Naive B cell (primary cell): ENCODE measurements at places on chromosomes 13 and 19. TPM values are rescaled to one million over a fixed set of nuclear protein-coding genes. Genes with fewer than 3 reads are reported as not detected.

The CAPN12 gene
- 14.7 TPM for polyA plus RNA-seq

- no peak overlapping the region for H3K4me3 ChIP-seq
- H3K27me3 ChIP-seq: peaks cover 7% of the 10 kb centered on the region
- no peak for DNase-seq
- no peaks in the 10 kb centered on the region for H3K36me3 ChIP-seq
Measured at GRCh38 chr13:101880581-101880980, 428.1 kb downstream of the ITGBL1 start.

GRCh38 chr19:271856-272255, 19.3 kb downstream of the PLPP2 start:
- DNase-seq: no peak
- no peak overlapping the region for H3K27ac ChIP-seq
- H3K4me1 ChIP-seq: peaks cover 5% of the 10 kb centered on the region
- H3K4me3 ChIP-seq: no peak overlapping the region

- H3K27ac ChIP-seq: no peak overlapping the region
- H3K36me3 ChIP-seq: peaks cover 26% of the 10 kb centered on the region
- H3K4me3 ChIP-seq: no peak overlapping the region
Measured at GRCh38 chr19:53957448-53958167, 5.1 kb upstream of the CACNG8 start.

GRCh38 chr13:44908266-44908665, 81.0 kb downstream of the NUFIP1 start:
- peaks cover 26% of the 10 kb centered on the region for H3K27me3 ChIP-seq
- no peak overlapping the region for H3K4me3 ChIP-seq
- H3K4me1 ChIP-seq: no peaks in the 10 kb centered on the region
- H3K27ac ChIP-seq: no peak overlapping the region

DNA sequence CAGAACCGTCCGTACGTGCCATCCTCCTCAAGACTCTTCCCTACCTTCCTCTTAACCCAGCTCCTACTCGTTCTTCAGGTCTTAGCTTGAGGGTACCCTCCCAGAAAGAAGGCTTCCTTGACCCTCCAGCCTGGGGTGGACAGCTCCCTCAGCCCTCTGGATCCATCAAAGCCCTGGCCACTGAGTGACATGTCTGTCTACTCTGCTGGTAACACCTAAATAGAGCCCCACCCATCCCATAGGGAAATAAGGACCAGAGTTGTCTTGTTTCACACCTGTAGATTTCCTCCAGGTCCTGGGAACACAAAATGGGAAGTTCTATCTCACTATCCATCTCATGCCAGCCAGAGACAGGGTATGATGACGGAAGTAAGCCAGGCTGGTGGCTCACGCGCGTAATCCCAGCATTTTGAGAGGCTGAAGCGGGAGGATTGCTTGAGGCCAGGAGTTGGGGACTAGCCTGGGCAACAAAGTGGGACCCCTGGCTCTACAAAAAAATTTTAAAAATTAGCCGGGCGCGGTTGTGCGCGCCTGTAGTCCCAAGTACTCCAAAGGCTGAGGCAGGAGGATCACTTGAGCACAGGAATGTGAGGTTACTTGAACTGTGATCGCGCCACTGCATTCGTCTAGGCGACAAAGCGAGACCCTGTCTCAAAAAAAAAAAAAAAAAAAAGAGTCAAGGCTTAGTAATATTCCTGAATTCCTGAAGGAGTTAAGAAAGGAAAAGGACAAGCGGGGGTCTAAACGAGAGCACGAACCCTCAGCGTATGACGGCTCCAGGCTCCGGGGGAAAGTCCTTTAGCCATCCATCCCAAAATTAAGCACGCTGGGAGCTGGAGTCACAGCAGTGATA, 566 bp upstream of the CCDC97 start:
- H3K36me3 ChIP-seq: peaks cover under 1% of the 10 kb centered on the region
- DNase-seq: no peak
- peak overlapping the region; percentile 99 for H3K27ac ChIP-seq

- H3K36me3 ChIP-seq: no peaks in the 10 kb centered on the region
- H3K4me1 ChIP-seq: peaks cover 26% of the 10 kb centered on the region
- peaks cover 11% of the 10 kb centered on the region for H3K27me3 ChIP-seq
- H3K4me3 ChIP-seq: peak overlapping the region; percentile 66
- H3K27ac ChIP-seq: no peak overlapping the region
Measured at GRCh38 chr19:49133621-49134454, 14.5 kb downstream of the PPFIA3 start.

- no peak overlapping the region for H3K27ac ChIP-seq
- H3K4me3 ChIP-seq: no peak overlapping the region
- H3K4me1 ChIP-seq: no peaks in the 10 kb centered on the region
- no peak for DNase-seq
- no peaks in the 10 kb centered on the region for H3K27me3 ChIP-seq
- H3K36me3 ChIP-seq: no peaks in the 10 kb centered on the region
Measured at GRCh38 chr13:92572190-92572589, 654.4 kb upstream of the GPC6 start.

The IL27RA gene
- 51.4 TPM for polyA plus RNA-seq

GRCh38 chr19:14479975-14480699, 5.0 kb upstream of the PTGER1 start:
- no peak overlapping the region for H3K27ac ChIP-seq
- H3K36me3 ChIP-seq: no peaks in the 10 kb centered on the region
- H3K4me3 ChIP-seq: no peak overlapping the region
- H3K27me3 ChIP-seq: peaks cover 28% of the 10 kb centered on the region

The KLHL1 gene
- polyA plus RNA-seq: not detected

The POLR1G gene
- polyA plus RNA-seq: 8.5 TPM

GRCh38 chr13:42876270-42876714, 94.9 kb downstream of the FAM216B start:
- peak overlapping the region; percentile 73 for H3K27ac ChIP-seq
- H3K4me1 ChIP-seq: peaks cover 26% of the 10 kb centered on the region
- H3K27me3 ChIP-seq: peaks cover 30% of the 10 kb centered on the region
- peak; percentile 38 for DNase-seq
- H3K36me3 ChIP-seq: peaks cover 8% of the 10 kb centered on the region

GRCh38 chr19:50377051-50377461, 799 bp downstream of the NR1H2 start:
- no peaks in the 10 kb centered on the region for H3K27me3 ChIP-seq
- H3K27ac ChIP-seq: peak overlapping the region; percentile 93
- peaks cover 46% of the 10 kb centered on the region for H3K36me3 ChIP-seq
- peaks cover 26% of the 10 kb centered on the region for H3K4me1 ChIP-seq
- peak overlapping the region; percentile 63 for H3K4me3 ChIP-seq

GRCh38 chr19:42479736-42480135, 37.0 kb upstream of the CXCL17 start:
- no peaks in the 10 kb centered on the region for H3K36me3 ChIP-seq
- peaks cover 9% of the 10 kb centered on the region for H3K27me3 ChIP-seq
- no peak for DNase-seq
- H3K4me3 ChIP-seq: no peak overlapping the region

- no peak overlapping the region for H3K4me3 ChIP-seq
- DNase-seq: no peak
- no peaks in the 10 kb centered on the region for H3K4me1 ChIP-seq
- no peaks in the 10 kb centered on the region for H3K36me3 ChIP-seq
Measured at GRCh38 chr13:76620036-76620435, 266.2 kb downstream of the KCTD12 start.

The ZNF730 gene
- polyA plus RNA-seq: 0.12 TPM

DNA sequence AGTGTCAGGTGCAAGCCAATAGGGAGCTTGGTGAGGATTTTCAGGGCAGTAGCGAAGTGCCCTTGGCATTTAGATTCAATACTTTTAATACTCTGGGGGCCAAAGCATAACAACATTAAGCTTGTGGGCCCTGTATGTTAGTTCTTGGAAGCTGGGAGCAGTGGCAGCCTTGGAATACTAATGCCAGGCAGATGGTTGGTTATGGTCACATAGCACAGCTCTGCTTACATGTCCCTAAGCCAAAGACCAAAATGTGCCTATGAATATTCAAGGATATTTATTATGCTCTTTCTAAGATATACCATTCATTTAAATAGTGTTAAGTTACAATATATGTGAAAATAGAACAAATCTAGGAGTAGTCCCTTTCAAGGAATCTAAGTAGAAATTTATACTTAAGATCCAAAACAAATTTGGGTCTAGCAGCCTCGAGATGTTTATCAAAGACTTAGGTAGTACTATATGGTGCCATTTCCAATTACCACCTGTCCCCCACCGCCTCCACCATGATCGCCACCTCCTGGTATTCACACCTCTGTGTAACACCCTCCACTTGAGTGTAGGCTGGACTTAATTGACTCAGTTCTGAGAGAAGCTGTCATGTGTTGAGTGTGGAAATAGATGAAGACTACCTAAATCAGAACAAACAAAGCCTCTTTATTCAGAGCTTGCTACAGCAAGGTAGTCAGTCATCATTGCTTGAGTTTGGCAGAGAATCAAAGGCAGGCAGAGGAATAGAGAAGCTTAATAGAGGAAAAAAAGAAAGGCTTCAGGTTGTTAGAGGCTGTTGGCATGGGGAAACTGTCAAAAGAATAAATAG, 261.0 kb downstream of the GPC5 start:
- no peaks in the 10 kb centered on the region for H3K36me3 ChIP-seq
- H3K4me1 ChIP-seq: no peaks in the 10 kb centered on the region
- DNase-seq: no peak
- H3K4me3 ChIP-seq: no peak overlapping the region

The FPR2 gene
- polyA plus RNA-seq: not detected

The ZFR2 gene
- not detected for polyA plus RNA-seq

DNA sequence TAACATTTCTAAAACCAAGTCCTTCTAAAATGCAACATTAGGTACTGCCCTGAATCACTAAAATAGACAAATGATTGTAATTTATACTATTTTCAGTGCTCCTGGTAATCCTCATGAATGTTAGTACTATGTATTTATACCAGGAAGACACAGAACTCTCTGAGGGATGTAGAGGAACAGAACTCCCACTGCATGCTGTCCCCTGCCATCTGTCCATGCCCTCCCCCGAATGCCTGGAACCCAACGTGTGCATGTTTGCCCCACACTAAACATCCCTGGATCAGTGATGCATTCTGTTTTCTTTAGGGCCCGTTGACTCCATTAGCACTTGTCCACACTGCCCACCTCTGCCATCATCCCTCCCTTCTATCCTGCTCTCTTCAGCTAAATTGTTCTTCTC, 26.5 kb downstream of the ENOX1 start:
- DNase-seq: no peak
- peaks cover 5% of the 10 kb centered on the region for H3K27me3 ChIP-seq
- no peak overlapping the region for H3K27ac ChIP-seq
- no peak overlapping the region for H3K4me3 ChIP-seq

DNA sequence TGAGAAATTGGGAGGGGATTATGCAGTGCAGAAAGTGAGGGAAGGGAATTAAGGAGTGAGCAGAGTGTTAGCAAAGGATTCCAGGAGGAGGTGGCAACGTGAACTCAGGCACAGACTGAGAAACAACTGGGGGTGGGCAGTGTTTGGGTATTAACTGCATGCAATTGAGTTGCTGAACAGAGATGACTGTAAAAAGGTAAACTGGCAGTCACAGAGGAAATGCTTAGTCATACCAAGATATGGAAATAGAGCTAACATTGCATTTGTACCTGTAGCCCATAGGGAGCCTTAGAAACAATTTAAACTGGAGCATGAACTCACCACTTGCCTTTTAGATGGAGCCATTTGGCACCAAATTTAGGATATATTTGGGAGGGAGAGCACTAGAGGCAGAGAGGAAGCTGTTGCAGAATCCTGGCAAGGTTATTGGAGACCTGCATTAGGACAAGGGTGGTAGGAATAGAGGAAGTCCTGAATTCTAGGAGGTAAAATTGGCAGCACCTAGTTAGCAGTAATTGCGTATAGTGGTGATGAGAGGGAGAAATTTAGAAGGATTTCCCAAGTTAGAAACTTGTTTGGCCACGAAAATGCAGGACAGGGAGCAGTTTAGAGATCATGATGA, 100.6 kb upstream of the FRY start:
- H3K36me3 ChIP-seq: no peaks in the 10 kb centered on the region
- no peak overlapping the region for H3K4me3 ChIP-seq
- no peaks in the 10 kb centered on the region for H3K27me3 ChIP-seq
- no peak overlapping the region for H3K27ac ChIP-seq
- no peak for DNase-seq

The SIGLEC12 gene
- not detected for polyA plus RNA-seq

GRCh38 chr13:26772531-26772930, 11.9 kb upstream of the GPR12 start:
- no peak overlapping the region for H3K27ac ChIP-seq
- no peaks in the 10 kb centered on the region for H3K27me3 ChIP-seq
- H3K4me1 ChIP-seq: no peaks in the 10 kb centered on the region
- DNase-seq: no peak
- H3K36me3 ChIP-seq: no peaks in the 10 kb centered on the region
- H3K4me3 ChIP-seq: no peak overlapping the region

GRCh38 chr19:50252111-50252886, 48.9 kb downstream of the MYH14 start:
- DNase-seq: peak; percentile 25
- no peak overlapping the region for H3K27ac ChIP-seq
- H3K4me3 ChIP-seq: no peak overlapping the region

The ZNF8 gene
- polyA plus RNA-seq: 1.0 TPM

GRCh38 chr13:75481176-75482069, 546 bp downstream of the TBC1D4 start:
- peak overlapping the region; percentile 80 for H3K4me3 ChIP-seq
- H3K27ac ChIP-seq: no peak overlapping the region
- peak; percentile 27 for DNase-seq
- peaks cover 8% of the 10 kb centered on the region for H3K36me3 ChIP-seq
- H3K4me1 ChIP-seq: peaks cover 14% of the 10 kb centered on the region

- H3K4me1 ChIP-seq: no peaks in the 10 kb centered on the region
- H3K27me3 ChIP-seq: peaks cover 28% of the 10 kb centered on the region
- no peak for DNase-seq
- no peak overlapping the region for H3K27ac ChIP-seq
- H3K36me3 ChIP-seq: no peaks in the 10 kb centered on the region
Measured at GRCh38 chr13:36712290-36712689, 38.5 kb downstream of the SERTM1 start.

- no peak for DNase-seq
- peak overlapping the region; percentile 27 for H3K27ac ChIP-seq
- H3K4me1 ChIP-seq: peaks cover 33% of the 10 kb centered on the region
- H3K36me3 ChIP-seq: no peaks in the 10 kb centered on the region
- H3K27me3 ChIP-seq: no peaks in the 10 kb centered on the region
Measured at GRCh38 chr19:47486900-47487299, 2.9 kb upstream of the KPTN start.

DNA sequence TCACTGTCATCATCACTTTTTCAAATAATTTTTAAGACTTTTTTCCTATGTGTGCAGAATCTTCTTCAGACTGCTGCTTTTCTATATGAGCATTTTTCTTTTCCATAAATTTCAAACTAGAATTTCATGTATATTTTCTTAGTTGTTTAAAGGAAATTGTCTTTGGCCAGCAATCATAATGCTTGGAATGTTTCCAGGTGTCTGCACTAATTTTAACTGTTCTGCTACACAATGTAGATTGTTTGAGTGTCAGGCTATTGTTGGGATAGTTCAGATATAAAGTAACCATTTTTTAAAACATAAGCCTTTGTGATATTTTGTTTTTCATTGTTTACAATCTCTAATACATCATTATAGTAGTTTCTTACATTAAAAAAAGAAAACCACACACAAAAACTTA, 1418.5 kb downstream of the EFNB2 start:
- no peak overlapping the region for H3K27ac ChIP-seq
- DNase-seq: no peak
- no peaks in the 10 kb centered on the region for H3K27me3 ChIP-seq
- no peaks in the 10 kb centered on the region for H3K4me1 ChIP-seq
- H3K36me3 ChIP-seq: no peaks in the 10 kb centered on the region
- no peak overlapping the region for H3K4me3 ChIP-seq
